ENCODE measurements at places on chromosomes 4 and X.

GRCh38 chr4:73844345-73844744, 7.9 kb downstream of the CXCL6 start:
- no peak for DNase-seq

GRCh38 chr4:152780267-152780778, 569 bp downstream of the ARFIP1 start:
- no peak for DNase-seq

DNA sequence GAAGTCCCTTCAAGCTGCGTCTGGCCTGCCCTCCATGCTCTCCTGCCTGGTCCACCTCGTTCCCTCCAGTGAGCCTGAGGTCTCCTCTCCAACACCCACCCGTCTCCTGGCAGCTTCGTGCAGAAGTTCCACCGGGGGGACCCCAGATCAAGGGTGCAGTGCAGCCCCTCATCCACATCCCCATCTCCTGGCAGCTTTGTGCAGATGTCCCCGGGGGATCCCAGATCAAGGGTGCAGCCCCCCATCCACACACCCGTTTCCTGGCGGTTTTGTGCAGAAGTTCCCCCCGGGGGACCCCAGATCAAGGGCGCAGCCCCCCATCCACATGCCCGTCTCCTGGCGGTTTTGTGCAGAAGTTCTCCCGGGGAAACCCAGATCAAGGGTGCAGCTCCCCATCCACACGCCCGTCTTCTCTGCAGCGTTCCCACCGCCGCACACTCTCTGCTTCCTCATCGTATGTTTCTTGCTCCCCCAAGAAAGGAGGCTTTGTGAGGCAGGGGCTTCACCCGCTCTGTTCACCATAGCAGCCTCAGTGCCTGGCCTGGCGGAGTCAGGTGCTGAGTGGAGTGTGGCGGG, 35.7 kb downstream of the PIGG start:
- no peak for DNase-seq

GRCh38 chr4:6811165-6811564, 28.6 kb downstream of the KIAA0232 start:
- DNase-seq = no peak

DNA sequence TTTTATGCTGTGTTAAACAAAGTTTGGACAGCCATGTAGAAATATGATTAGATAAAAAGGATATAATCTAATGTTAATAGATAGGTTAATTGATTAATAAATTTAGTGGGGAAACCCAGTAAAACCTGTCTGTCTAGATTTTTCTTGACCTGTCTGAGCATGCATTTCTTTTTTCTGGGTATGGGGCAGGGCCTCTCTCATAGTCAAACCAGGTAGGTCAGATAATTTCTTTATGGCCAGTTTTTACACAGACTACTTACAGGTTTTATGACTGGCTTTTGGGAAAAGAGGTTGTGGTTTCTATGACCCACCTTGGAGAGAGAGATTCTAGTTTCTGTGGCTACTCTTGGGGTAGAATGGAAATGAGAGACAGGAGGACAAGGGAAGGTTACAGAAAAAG, 135.6 kb upstream of the EPHA5 start:
- DNase-seq = no peak

GRCh38 chr4:182748949-182749348, 168.2 kb downstream of the DCTD start:
- DNase-seq = no peak

DNA sequence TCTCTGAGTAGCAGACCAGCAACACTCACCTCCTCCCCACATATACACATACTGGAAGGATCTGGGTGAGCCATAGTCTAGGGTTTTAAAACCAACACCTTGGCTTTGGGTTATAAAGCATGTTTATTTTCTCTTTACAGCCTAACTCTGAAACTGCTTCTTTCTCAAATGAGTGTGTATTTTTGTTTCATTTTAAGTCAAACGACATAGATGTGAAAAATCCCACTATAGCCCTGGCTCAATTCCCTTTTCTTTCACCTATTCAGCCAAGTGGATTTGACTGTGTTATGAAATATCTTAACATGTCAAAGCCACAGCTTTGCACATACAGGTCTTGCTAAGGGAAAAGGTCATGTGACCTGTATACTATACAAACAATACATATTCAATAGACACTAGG, 13.8 kb downstream of the NEXMIF start:
- DNase-seq = no peak

- no peak for DNase-seq
These were observed 139.6 kb downstream of the UNC5C start for GRCh38 chr4:95409127-95409526.

- DNase-seq = no peak
These were observed 94.0 kb downstream of the AFAP1 start for GRCh38 chr4:7845493-7846128.

- DNase-seq = no peak
These were observed 27.8 kb upstream of the HNRNPD start for GRCh38 chr4:82401600-82401999.

DNA sequence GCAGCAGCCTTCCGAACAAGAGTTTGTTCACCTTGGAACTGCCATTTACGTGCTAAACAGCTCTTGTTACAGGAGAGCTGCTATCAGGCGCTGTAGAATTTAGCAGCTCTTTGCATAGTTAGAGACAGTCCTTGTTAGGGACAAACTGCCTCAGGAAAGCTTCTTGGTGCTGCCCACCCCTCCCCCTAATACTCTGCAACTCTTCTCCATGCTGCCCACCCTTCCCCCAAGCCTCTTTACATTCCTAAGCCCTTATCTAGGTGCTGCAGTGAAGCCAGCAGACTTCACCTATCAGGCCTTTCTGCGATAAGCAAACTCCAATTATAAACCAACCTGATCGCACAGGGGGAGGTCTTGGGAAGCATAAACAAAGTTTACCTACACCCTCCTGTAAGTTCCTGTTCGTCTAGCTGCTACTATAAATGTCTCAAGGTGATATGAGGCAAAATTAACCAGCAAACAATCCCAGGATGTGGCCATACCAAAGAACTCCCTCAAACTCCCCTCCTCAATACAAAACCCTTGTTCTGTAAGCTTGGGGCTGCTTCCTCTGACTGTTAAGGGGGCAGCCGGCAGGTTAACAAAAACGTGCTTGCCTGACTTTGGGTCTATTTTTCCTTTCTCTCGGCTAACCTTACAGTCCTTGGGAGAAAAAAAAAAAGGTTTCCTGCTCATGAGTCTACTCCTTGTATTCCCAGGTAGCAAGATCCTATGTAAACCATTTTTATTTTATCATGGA, 74.0 kb upstream of the GC start:
- DNase-seq = no peak

GRCh38 chrX:150569155-150569477, 695 bp downstream of the MTM1 start:
- no peak for DNase-seq

DNA sequence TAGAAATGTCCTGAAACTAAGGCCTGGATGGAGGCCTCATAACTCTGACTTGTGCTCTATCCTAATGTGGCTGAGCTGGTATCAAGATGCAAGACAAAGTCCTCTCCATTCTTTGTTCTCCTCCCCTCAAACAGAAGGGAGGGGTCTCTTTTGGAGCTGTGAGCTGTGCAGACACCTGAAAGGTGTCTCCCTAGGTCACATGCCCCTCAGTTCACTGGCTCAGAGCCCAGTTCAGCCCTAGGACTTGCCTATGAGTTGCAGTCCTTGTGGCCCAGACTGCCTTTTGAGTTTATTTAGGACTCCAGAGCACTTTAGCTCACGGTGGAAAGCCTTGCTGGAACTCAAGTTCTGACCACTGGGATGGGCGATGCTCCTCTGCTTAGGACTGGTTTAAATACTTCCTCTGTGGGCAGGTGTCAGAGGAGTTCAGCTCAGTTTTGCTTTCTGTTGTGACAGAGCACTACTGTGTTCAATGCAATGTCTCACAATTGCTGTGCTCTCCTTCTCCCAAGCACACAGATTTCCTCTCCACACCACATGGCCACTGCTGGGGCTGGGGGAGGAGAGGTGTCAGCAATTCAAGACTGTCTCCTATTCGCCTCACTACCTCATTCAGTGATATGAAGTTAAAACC, 84.8 kb upstream of the ZNF827 start:
- DNase-seq = no peak

DNA sequence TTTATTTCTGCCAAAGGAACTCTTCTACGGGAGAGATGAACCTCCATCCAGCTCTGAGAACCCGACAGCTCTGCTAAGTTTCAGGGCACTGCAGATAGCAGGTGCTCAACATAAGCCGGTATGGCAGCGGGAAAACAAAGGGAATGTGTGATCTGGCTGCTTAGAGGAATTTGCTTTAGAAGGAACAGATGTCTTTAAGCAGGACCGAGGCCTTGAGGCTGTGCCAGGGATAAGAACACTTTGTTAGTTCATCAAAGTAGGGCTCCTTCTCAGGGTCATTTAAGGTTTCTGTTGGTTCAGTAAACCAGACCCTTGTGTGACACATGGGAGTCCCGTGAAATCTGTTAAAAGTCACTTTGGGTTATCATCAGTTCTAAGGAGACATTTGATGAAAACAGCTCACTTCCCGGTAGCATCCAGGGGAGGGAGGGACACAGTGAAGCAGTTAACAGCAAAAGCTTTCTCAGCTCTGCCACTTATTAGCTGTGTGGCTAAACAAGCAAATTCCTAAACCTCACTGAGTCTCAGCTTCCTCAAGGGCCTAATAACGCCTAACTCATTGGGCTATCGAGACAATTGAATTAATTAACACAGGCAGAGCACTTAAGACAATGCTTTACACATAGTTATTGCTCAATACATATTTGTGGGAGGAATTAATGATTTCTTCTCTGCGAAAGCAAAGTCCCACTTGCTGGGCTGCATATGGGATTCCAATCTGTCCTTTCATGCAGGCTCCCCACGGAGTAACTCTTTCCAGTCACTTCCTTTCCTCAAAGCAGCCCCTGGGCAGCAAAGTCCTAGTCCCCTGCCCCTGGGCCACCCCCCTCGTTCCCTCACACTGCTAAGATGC, 2.9 kb upstream of the FTSJ1 start:
- DNase-seq = no peak

DNA sequence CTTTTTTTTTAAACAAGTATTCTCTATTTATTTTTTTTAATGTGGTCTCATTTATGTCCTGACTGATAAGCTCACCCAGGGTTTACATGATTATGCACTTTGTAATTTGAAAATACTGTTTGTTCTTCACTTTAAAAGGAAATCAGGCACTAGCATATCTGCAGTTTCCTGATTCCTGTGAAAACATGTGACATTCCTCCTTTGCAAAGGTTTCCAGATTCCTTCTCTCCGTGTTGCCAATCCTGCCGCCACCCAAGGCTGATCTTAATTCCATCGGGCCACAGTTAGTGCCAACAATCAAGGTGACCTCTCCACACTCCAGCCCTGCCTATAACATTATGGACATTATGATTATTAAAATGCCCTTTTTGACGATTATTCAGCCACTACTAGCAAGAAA, 225.4 kb downstream of the PCDH7 start:
- DNase-seq = no peak

DNA sequence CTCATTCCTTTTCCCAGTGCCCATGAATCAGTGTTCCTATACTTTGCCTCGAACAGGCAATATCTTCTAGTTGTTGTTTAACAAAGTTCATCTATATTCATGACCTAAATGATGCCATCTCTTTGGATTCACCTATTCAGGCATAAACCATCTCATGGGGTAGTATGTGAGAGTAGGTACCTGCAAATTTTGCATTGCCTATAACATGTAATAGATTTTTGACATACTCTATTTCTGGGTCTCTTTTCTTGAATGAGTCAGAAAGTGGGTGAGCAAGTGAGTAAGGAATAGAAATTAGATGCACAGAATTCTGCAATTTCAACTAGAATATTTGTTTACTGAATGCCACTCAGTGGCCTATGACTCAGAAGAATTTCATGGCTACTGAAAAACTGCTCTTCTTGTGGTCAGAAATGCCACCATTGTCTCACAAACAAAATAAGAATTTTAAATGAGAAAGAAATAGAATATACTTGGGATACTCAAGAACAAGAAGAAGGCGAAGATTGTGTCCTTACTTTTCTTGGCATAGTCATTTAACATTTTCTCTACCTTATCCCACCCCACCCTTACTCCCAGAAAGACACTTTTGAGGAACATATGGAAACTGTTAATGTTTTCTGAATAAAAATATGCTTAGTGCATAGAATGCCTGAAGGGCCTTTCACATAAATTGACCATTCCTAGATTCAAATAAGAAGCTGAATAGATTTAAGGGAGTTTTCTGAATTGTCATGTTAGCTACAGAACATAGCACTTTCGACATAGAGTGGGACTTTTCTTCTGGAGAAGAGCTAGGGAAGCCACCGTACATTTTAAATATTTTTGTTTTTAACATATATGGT, 86.8 kb downstream of the HHIP start:
- DNase-seq = no peak

- no peak for DNase-seq
These were observed 219.0 kb downstream of the KLHL4 start for GRCh38 chrX:87736576-87736975.

- DNase-seq = no peak
These were observed 492.9 kb downstream of the INPP4B start for GRCh38 chr4:142353149-142353738.

All from activated CD4-positive, CD25-positive, alpha-beta regulatory T cell treated with anti-CD3 and anti-CD28 coated beads, Interleukin-2, amount 50 U/mL, for 16 hours (primary cell).